NK-92 treated with Interleukin-12 subunit alpha and Interleukin-12 subunit beta, amount 100 ng/mL, for 24 hours (cell line): ENCODE measurements at places on chromosomes 5 and 9.

DNA sequence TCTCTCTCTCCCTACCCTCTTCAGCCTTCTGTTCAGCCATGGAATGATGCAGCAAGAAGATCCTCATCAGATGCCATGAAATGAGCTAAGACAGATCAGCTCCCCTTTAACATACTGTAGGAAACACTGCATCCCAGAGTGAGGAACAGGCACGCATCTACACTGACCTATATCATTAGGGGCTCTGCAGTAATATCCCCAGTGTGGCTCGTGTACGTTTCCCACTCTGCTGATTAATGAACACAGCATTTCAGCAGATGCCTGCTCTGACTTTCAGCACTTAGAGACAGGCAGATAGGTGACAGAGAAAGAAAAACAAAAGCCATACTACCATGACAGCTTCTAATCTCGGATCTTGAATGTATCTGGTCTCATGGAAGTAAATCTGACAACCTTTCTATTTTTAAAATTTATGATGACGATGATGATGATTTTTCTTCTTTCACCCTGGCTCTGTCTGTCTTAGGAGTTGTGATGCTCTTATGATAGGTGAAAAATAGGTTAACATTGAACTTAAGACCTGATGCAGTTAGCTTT lies 750.3 kb downstream of the CDH12 start:
- no peak for DNase-seq

- DNase-seq: no peak
These were observed 101.9 kb downstream of the CD180 start for GRCh38 chr5:67094476-67095300.

DNA sequence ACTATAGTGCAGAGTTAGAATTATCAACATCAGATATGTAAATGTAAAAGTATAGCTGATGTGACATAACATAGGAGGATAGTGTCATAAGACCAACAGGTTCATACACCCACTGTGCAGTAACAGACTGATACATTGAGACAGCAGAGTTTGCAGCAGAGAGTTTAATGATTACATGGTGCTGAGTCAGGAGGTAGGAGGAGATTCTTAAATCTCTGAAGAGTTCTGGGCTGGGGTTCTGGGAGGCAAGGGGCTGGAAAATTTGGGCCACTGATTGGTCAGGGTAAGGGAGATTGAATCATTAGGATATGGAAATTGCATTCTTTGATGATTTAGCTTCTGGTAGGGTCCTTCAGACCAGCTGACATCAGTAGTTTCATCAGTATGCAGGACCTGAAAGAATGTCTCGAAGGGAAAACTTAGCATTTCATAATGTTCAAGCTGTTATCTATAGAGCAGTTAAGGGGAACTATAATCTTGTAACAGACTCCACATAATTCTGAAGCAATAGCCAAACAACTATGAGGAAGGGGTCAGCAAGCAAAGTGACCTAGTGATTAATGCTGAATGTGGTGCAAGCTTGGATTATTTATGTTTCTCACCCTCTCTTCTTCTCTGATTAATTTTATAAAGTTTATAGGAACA lies 35.6 kb downstream of the CCL28 start:
- no peak for DNase-seq

- no peak for DNase-seq
These were observed 91.1 kb upstream of the CEP78 start for GRCh38 chr9:78144663-78145377.

DNA sequence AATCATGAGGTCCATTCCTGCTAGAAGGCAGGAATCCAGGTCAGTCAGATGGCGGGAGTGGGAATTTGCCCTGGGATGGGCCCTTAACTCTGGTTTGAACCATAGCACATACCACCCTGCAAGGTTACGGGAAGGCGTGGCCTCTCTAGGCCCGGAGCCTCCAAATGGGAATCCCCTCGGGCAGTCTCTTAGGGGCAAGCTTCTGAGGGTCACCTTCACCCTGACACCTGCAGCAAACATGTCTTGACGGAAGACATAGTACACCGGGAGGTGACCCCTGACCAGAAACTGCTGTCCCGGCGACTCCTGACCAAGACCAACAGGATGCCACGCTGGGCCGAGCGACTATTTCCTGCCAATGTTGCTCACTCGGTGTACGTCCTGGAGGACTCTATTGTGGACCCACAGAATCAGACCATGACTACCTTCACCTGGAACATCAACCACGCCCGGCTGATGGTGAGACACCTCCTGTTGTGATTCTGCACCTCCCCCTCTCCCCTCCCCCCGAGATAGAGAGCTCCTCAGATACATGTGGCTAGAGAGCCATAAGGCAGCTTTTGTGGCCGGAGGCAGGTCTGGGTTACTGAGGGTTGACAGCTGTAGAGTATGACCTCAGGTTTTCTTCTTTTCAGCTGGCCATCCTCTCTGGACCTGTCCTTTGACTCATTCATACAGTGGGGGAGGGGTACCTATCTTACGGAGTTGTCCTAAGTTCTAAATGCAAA lies 957 bp downstream of the PRELID1 start:
- no peak for DNase-seq

GRCh38 chr5:152256580-152256979 lies 148.5 kb downstream of the NMUR2 start:
- DNase-seq: no peak

- no peak for DNase-seq
These were observed 526.0 kb upstream of the TRPC7 start for GRCh38 chr5:136891175-136891972.

- DNase-seq: no peak
These were observed 583.5 kb upstream of the TUSC1 start for GRCh38 chr9:26261503-26262330.
